ENCODE measurements at places on chromosomes 7 and 10.

GRCh38 chr7:107579885-107580715 lies at the start of gene BCAP29:
Gene BCAP29, plus strand, starts transcription at chr7:107580246. Its CDS starts 527 bp downstream, at chr7:107580773.
- peak; percentile 90 for DNase-seq

DNA sequence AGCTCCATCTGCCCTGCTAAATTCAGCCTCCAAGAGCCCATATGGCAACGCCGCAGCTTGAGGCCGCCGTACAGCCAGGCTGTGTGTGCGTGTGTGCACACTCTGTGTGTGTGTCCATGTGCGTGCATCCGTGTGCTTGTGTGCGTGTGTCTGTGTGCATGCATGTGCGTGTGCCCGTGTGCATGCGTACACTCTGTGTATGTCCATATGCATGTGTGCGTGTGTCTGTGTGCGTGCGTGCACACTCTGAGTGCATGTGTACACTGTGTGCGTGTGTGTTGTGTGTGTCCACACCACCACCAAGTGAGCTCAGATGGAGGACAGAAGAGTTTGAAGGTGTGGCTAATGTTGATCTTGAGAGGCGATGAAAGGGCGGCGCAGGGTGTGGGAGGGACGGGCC lies 30.0 kb downstream of the SMKR1 start:
- no peak for DNase-seq

- peak; percentile 62 for DNase-seq
These were observed 124.4 kb downstream of the PON1 start for GRCh38 chr7:95199779-95200558.

DNA sequence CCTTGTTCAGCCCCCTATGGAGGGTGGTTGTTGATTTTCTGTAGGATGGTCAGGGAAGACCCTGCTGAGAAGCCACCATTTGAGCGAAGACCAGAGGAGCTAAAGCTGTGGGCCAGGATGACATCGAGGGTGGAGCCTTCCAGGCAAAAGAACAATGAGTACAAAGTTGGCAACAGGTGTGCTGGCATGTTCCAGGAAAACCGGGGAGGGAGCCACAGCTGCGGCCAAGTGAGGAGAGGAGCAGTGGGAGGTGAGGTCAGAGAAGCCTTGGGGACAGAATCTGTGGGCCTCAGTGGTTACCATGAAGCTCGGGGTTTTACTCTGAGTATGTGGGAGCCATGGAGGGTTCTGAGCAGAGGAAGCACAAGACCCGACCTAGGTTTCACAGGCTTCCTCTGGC lies 75.6 kb upstream of the ZNF479 start:
- no peak for DNase-seq

- no peak for DNase-seq
These were observed 2.5 kb downstream of the UFSP1 start for GRCh38 chr7:100886936-100887515.

DNA sequence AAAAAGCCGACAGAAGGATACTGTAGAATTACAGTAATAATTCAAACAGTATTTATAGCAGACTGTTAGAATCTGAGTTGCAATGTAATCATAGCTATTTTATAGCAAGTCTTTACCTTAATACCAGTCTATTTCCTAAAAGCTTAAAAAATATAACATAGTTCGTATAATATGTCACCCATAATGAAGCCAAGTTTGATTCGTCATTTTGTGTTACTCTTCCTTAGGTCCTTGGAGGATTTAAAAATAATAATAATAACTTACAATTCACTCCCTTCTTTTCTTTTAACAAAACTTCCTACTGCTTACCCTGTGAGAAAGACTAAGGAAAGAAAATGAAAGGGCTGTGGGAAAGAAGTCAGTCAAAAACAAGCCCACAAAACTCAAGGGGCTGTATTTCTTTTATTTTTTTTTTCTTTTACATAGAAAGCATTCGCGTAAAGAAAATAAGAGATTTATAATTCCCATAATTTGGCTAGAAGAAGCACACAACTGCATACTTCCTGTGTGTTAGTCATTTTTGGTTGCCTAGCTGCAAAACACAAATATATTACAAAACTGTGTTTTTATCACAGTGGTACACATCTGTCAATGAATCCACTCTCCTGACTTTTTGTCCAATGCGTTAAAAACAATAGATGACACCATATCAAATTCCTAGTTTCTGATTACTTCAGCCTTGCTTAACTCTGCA lies 187.2 kb upstream of the CELF2 start:
- DNase-seq, result no peak

GRCh38 chr7:132292803-132293202 lies 283.5 kb downstream of the PLXNA4 start:
- no peak for DNase-seq

GRCh38 chr7:132251327-132251659 lies 325.0 kb downstream of the PLXNA4 start:
- no peak for DNase-seq

- DNase-seq, result no peak
These were observed 18.7 kb downstream of the CCDC136 start for GRCh38 chr7:128810473-128810872.

DNA sequence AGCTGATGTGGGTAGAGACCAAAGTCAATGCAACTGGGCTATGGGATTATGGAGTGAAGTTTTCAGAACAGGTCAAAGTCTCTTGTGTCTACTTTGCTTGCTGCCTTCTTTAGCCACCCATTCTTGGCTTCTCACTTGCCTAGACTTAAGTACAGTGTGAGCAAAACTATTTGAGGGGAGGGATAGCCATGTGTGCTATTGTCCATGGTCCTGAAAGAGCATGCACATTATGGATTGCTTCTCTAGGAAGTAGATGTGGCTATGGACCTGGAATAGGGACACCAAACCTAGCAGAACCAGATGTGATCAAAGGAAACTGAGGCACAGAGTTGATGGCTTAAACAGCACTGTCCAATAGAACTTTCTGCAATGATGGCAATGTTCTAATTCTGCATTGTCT lies 81.9 kb upstream of the ZNF800 start:
- DNase-seq, result no peak

- no peak for DNase-seq
These were observed 549 bp upstream of the DDX50 start for GRCh38 chr10:68900427-68901104.

GRCh38 chr7:3267966-3268690 lies 32.9 kb upstream of the SDK1 start:
- DNase-seq, result no peak

DNA sequence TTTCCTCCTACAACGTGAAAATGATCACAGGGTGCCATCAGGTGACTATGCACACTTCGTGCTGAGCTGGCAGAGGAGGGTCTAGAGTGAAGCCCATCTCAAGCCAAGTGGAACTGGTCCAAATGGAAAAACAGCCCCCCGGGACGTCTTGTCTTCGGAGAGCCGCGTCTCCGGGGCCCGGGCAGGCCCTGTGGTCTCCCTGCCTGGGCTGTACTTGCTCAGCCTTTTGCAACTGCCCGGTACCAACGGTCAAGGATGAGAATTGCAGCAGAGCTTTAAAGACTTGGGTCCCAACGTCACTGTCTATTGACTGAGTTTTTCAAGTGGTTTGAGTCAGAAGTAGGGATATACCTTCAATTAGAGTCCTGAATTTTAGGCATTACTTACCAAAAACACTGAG lies 315.5 kb downstream of the PTPRN2 start:
- DNase-seq, result no peak

DNA sequence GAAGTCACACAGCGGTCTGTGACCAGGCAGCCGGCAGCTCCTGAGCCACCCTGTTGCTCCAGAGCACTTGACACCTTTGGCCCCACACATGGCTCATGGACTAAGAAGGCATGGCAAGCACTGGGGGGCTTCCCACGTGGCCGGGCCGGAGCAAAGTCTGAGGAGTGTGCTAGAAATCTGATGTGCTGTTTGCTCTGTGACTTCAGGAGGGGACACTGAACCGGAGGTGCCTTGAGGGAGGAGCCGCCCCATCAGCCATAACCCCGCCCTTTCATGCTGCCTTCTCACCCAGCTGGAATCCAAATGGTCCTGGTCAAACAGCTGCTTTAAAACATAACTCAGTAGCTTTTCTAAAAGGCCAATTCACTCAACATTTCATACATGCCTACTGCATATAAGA lies 33.5 kb downstream of the PROSER2 start:
- DNase-seq, result no peak

DNA sequence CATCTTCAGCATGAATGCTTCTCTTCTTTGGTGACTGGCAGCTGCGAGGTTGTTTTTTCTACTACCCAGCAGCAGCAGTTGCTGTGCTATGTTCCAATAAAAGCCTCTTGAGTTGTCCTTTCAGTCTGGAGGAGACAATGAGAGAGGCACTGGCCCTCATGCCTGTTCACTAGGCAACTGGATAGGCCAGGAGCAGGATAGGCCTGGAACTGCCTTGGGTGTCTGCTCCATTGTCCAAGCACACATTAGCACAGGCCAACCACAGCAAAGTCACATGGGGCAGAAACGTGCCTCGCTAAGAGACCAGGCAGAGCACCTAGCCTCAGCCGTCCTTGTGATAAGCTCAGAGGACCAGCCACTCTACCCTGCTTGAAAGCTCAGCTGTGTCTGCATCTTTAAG lies 76.9 kb upstream of the PDCD4 start:
- no peak for DNase-seq

GRCh38 chr10:43867667-43868565 lies 219.2 kb upstream of the ZNF32 start:
- no peak for DNase-seq

- DNase-seq, result no peak
These were observed 373.1 kb downstream of the DPP6 start for GRCh38 chr7:154425271-154425670.

DNA sequence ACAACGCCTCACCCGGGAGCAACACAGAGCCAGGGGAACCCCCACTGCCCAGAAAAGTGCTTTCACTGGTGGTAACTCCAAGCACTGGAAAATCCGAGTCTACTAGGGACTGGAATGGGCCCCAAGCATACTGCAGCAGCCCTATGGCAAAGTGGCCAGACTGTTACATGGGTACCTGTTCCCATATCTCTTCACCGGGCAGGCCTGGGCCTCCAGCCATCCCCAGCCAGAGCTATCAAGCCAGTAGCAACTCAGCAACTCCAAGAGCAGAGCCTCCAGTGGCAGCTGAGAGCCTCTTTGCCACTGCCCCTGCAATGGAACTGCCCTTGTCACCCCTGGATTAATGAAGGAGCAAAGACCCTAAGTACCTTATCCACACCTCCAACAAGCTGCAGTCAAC lies 73.5 kb downstream of the HBP1 start:
- DNase-seq, result no peak

DNA sequence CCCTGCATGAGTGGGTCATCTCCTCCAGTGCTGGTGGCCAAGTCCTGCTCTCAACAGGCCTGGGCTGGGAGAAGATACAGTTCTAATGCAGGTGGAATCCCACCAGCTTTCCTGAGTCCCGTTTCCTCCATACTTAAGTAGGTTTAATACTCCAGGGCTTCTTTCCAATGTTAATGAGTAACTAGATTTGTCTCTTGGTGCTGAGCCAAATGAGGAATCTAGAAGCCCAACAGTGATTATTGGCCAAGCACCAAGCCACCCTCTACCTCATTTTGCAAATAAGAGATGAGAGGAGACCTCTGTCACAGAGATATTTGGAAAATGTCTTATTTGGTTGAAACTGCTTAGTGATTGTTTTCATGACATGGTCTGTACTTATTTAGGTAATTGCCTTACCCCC lies 37.1 kb downstream of the STARD3NL start:
- DNase-seq, result no peak

DNA sequence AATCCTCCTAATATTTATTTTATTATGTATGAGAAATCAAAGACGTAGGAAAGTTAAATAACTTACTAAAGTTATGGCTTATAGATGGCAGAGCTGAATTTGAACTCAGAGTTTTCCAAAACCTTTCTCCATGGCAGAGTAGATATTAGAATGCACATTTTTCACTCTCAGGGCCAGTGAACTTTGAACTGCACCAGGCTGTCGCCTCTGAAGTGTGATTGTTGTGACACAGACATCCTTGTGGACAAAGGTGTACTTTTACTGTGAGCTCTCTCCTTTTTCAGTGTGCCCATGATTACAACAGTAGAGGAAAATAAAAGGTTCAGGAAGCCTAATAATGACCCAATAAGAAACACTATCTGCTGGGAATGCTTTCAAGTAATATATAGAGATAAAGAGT lies 29.1 kb downstream of the TES start:
- no peak for DNase-seq

DNA sequence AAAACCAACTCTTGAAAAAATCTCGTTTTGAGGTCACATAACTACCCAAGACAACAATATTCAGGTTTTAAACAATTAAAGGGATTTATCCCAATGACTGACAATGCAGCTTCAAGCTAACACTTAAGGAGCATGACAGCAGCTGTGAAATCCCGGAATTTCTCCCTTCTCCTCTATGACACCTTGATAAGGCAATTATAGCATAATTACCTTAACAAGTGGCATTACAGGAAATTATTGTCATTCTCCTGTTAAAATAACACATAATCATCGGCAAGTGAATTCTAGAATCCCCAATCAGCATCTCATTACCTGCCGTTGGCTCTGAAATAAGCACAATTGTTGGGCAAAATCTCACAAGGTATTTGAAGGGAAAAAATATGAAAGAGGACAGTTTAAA lies 417.0 kb upstream of the PFKP start:
- no peak for DNase-seq

DNA sequence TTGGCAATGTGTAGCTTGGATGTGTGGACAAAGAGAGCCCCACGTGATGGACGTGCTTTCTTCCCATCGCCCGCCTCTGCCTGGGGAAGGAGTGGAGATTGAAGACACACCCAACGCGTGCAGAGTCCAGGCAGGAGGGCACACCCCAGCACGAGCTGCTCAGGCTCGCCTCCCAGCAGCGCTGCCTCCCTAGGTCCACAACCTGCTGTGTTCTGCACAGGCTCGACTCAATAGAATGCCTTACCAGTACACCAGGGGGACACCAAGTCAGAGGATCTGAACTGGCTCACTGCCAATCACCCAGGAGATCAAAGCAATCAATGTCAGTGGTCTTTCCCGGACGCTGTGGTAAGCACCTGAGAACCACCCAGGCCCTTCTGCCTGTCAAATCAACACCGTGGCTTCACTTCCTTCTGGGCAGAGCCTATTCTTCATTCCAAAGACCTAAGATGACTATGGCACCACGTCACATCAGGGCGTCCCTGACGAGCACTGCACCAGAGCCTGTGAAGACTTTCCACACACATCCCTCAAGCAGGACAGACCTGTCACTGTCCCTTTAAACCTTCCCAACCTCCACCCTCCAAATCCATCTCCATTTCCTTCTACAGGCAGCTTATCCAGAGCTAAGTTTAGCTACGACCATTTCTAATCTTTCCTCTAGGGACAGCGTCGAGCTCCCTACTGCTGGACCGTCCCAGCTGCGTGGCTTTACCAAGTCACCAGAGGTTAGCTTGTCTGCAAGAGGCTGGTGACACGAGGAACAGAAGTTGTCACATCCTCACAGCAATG lies 72.3 kb downstream of the AMZ1 start:
- DNase-seq, result peak; percentile 41

DNA sequence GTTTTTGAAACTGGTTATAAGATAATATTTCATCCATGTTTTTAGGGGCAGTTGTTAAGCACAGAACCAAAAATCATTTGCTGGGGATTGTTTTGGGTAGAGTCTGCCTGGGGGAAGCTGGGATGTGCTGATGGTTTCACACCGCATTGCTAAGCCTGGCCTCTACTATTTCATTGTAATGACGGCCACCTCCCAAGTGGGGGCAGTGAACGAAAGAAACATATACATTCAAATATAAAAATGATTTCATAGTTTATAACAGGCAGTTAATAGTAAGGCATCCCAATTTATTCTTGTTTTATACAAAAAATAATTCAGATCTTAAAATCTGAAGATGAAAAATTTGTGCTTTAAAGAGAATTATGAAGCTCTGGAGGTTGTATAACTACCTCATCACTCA lies 750.8 kb downstream of the REEP3 start:
- peak; percentile 19 for DNase-seq

Data from NAMALWA (cell line).